Osteocyte (in vitro differentiated cells): ENCODE measurements at places on chromosomes 5 and 9. TPM values are rescaled to one million over a fixed set of nuclear protein-coding genes. Genes with fewer than 3 reads are reported as not detected.

The TENT4A gene
- 21.3 and 21.6 TPM in 2 replicates for total RNA-seq

The PAPPA gene
- total RNA-seq: 214 and 229 TPM in 2 replicates

The DMRT3 gene
- not detected in 2 replicates for total RNA-seq

The PROB1 gene
- total RNA-seq: 1.5 and 1.6 TPM in 2 replicates

The LECT2 gene
- not detected in 2 replicates for total RNA-seq

GRCh38 chr9:99437145-99437544 lies 215.1 kb downstream of the SEC61B start:
- no peak for DNase-seq

GRCh38 chr5:91031402-91031752 lies 351.7 kb downstream of the ARRDC3 start:
- DNase-seq: no peak

DNA sequence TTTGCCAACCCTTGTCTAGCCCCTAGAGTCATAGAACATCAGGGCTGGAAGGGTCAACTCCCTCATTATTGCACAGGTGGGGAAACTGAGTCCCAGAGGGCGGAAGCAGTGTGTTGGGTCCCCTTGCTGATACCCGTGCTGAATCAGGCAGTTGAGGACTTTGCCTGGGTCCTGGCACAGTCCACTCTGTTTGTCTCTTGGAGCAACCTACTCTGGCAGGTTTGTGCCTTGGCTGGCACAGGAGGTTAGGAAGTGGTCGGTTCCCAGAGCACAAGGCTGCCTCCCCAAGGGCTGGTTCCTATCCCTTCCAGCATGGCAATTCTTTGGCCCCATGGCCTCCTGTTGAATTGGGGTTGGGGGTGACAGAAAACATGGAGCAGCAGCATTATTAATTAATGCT lies 94.5 kb upstream of the SHB start:
- no peak for DNase-seq

GRCh38 chr9:113953531-113953930 lies 77.4 kb downstream of the ZNF618 start:
- no peak for DNase-seq

GRCh38 chr5:142630927-142631539 lies 54.9 kb downstream of the FGF1 start:
- no peak for DNase-seq

GRCh38 chr9:113578279-113578865 lies 114.8 kb downstream of the RGS3 start:
- no peak for DNase-seq

DNA sequence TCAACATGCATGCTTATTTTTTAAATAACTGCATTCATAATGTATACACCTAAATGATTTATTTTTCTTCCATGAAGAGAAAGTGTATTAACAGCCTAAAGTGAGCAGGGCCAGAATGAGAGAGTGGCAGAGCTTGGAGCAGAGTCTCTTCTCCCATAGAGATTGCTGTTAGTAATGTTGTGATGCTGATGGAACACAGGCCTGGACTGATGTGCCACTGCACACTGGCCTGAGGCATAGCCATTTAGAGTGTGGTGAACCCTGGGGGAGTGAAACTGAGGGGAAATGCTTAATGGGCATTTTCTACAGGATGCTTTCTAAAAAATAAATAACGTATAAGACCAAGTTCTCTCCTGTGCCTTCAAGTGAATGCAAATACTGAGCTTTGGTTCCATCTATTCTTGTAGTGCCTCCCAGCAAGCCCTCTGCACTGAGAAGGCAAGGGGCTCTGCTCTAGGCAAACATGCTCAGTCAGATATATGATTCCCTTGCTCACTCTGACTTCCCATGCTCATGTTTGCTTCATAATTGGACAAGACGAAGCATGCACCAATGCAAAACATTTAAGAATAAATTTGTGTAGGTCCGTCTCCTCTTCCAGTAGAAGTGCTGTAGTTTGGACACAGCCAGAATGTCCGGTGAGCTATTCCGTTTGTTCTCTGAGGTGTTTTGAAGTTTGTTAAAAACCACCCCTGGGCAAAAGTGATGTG lies 185.7 kb downstream of the PBX3 start:
- no peak for DNase-seq

GRCh38 chr9:7570107-7570720 lies 229.4 kb downstream of the DMAC1 start:
- no peak for DNase-seq

DNA sequence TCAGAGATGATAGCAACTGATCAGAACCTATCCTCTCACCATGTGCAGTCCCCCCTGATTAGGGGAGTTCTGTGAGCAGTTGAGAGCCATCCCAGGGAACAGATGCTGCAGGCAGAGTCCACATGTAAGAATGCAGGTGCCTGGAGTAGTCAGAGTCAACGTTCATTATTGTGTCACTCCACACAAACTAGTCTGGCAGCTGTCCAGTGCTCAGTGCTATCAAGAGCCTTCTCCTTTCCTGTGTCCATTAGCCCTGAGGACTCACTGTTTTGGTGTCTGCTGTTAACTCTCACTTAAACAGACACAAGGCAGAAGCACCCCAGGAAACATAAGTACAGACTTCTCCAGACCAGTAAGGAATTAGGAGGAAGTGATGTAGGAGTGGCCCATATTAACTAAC lies 2.5 kb downstream of the SH3TC2 start:
- no peak for DNase-seq

DNA sequence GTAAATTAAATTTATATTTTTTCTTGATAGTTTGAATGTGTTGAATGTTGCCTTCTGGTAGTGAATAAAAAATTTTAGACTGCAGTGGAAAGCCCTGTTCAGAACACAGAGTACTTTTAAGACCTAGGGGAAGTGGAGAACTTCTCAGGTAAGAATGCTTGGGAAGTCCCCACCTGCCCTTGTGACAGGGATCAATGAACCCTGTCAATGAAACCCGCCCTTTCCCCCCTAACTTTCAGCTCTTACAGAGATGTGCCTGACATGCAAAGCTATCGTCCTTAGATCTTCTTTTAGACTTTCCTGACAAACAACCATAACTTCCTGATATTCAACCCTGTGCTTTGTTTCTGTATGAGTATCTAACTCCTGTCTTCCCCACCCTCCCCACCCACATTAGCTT lies 562.7 kb downstream of the TLE4 start:
- no peak for DNase-seq

DNA sequence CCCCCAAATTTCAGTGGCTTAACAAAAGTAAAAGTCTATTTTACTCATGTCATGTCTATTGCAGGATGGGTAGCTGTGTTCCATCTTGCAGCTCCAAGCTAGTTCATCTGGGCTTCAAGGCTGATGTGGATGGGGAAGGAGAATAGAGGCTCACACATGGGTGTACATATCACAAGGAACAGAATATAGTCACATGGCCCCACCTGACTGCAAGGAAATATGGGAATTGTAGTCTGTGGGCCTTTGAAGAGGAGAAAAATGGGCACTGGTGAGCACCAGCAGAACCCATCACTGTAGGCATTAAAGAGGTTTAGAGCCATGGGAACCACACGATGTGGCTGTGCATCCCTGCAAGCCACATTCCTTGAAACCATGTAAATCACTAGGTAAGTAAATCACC lies 17.9 kb upstream of the TRIO start:
- DNase-seq: no peak

GRCh38 chr9:106639873-106640568 lies 222.9 kb upstream of the ZNF462 start:
- DNase-seq: no peak

DNA sequence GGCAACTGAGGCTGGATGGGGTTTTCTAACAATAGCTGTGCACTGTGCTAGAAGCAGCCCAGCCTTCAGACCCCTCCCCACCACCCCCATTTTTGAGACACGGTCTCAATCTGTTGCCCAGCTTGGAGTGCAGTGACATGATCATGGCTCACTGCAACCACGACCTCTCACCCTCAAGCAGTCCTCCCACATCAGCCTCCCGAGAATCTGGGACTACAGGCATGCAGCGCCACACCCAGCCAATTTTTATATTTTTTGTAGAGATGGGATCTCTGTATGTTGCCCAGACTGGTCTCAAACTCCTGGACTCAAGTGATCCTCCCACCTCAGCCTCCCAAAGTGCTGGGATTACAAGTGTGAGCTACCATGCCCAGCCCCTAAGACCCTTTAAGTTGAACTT lies 182.5 kb downstream of the DRD1 start:
- no peak for DNase-seq

- no peak for DNase-seq
Measured at GRCh38 chr5:108911055-108911454, 163.4 kb downstream of the FER start.

DNA sequence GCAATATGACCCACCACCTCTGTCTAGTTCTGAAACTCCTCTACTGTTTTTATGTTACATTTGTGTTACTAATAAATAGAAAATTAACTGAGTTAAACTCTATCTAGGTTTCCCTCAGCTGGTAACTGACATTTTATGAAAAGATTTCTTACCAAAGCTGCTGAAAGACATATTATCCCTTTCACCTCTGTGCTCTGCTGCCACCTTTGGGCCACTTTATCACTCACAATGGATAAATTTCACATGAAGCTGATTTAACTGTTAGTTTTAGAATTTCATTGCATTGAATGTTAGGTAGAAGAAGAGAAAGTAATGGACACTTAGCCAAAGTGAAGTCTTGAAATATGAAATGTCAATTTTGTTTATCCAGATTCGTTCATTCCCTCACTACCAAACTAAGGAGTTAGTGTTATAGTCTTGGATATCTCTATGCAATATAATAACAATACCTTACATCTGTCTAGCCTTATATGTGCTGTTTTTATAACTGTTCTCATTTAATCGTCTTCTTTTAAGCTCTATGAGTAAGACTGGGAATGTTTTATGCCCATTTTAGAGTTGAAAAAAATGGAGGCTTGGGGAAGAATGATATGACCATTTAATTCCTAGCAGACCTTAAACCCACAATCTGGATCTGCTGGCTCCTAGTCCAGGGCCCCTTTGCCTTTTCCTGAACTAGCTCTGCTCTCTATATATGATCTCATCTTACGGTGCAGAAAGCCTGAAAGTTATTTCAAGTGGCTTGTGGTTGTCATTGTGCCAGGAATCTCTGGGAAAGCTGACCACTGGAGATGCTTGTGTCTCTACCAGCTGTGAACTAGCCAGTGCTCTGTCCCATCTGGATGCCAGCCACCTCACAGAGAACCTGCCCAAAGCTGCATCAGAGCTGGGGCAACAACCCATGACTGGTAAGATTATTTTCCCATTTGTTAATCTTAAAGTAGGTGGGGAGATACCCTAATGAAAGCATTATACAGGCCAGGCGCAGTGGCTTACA lies 97.1 kb downstream of the GOLPH3 start:
- no peak for DNase-seq

DNA sequence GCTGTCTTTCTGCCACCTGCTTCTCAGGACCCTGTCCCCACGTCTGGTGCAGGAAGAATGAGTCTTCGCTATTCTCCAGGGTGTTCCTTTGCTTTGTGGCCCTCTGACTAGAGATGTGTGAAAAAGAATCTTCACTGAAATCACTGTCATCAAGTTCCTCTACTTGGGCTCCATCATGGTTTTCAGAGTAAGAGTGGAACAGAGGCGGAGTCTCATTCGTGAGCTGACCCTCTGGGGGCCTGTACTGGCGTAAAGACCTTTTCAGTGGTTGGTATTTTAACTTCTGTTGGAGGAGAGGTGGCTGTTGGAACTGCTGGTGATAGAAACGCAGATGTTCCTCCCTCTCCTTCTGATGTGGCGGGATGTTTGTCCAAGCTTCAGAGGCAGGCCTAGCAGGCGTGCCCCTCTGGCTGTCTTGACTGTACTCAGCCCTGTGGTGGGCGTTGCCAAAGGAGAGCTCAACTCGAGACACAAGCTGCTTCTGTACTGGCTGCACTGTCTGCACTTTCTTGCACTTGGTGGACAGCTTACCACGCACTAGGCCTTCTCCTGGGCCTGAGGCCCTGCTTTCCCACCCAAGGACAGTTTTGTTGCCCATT lies 72.0 kb downstream of the KIF24 start:
- no peak for DNase-seq

DNA sequence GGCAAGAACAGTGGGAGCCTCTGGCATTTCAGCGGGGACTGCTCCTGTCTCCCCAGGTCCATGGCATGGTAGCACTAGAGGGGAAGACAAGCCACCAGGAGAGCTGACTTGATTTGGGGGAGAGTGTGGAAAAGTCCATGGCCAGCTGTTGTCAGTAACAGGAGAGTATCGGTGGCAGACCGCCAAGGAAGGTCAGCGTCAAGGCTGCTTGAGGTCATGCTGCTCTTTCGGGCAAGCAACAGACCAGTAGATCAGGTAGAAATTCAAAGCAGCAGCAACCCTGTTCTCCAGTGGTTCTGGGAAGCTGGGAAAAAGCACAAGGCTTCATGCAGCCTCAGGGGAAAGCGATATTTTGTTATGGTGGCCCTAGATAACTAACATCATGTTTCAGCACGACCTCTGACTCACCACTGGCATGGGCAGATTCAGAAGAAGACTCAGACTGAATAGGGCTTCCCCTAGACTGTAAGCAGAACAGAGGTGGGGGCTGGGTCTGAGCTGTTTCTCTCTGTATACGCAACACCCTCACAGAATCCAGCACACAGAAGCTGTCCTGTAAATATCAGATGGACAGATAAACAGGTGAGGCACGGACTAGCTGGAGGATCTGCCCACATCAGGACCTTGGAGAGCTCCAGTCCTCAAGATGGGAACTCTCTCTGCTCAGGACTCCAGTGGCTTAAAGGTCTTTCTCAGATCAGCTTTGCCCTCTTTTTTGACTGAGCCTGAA lies 35.2 kb upstream of the PLEKHG4B start:
- DNase-seq: peak; percentile 74

DNA sequence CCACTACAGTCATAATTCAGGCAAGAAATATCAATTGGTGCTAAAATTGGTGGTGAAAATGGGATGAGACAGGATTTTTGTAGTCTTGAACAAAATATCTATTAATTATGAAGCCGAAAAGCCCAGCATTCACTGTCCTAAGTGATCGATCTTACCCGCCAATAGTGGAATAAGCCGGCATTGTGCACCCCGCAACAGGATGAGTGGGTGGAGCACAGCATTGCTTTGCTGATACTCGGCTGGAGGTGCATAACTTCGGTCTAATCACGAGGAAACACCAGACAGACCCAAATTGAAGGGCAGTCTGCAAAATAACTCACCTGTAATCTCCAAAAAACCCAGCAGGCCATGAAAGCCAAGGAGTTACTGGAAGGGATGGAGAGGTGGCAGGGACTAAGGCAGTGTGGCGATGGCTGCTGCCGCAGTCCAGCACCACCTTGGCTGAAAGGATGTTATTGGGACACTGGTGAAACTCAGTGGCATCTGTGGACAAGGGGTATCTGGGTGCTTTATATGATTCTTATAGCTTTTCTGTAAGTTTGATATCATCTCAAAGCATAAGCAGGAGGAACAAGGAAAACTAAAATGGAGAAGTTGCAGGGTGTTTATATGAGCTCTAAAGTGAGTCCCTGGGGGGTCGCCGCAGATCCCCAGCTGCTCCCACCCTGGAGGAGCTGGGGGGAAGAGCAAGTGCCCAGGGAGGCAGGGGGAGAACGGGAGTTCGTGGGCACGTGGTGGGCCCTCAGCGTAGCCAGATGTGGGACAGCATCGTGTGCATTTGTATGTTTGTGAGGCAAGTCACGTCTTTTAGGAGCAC lies 45.2 kb downstream of the AHRR start:
- DNase-seq: peak; percentile 65
